ENCODE measurements at places on chromosomes 5 and 9.

DNA sequence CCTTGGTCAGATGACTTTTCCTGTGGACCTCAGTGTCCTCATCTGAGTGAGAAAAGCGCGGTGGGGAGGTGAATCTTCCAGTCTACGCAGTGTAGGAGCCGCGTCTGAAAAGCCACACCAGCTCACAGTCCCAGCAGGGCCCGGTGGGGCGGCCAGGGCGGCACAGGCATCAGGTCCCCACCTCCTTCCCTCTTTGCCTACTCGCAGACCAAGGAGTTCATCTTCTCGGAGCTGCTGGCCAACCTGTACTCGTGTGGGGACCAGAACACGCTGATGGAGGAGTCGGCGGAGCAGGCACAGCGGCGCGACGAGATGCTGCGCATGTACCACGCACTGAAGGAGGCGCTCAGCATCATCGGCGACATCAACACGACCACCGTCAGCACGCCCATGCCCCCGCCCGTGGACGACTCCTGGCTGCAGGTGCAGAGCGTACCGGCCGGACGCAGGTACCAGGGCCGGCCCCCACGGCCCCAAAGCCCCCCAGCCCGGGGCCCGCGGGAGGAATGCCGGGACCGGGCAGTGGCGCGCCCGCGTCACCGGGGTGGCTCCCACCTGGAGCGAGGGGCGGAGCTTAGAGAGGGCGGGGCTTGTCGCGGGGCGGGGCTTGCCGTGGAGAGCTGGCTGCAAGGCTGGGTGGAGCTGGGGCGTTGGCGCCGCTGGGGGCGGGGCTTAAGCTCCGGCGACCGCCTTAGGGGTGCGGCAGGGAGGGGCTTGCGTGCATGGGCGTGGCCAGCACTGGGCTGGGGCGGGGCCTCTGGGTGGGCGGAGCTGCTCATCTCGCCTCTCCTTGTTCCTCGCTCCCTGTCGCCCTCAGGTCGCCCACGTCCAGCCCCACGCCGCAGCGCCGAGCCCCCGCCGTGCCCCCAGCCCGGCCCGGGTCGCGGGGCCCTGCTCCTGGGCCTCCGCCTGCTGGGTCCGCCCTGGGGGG, 25.6 kb downstream of the GOLGA2 start:
- DNase-seq: peak; percentile 92

GRCh38 chr9:112034216-112034611, 137.6 kb downstream of the UGCG start:
- DNase-seq: no peak

DNA sequence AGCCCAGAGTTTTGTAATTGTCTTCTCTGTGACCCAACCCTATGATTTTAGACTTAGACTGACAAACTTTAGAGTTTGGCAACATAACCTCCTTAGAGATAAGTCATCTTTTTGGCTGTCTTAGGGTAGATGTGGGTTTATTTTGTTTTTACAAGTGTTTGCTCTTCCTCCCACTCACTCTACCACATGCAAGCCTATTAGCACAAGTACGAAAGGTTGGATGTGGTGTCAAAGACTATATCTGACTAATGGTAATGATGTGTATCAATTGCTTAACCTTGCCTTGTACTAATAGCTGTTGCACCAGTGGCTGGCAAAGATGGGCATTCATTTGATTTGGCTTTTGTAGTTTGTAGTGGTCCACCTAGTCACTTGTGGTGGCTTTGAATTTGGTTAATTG, 46.5 kb downstream of the SLC25A46 start:
- DNase-seq: no peak

GRCh38 chr5:16922430-16922829, 13.7 kb downstream of the MYO10 start:
- DNase-seq: no peak

GRCh38 chr5:61177716-61178115, 15.4 kb upstream of the SMIM15 start:
- no peak for DNase-seq

GRCh38 chr5:91925249-91925648, 542.1 kb upstream of the ARRDC3 start:
- no peak for DNase-seq

DNA sequence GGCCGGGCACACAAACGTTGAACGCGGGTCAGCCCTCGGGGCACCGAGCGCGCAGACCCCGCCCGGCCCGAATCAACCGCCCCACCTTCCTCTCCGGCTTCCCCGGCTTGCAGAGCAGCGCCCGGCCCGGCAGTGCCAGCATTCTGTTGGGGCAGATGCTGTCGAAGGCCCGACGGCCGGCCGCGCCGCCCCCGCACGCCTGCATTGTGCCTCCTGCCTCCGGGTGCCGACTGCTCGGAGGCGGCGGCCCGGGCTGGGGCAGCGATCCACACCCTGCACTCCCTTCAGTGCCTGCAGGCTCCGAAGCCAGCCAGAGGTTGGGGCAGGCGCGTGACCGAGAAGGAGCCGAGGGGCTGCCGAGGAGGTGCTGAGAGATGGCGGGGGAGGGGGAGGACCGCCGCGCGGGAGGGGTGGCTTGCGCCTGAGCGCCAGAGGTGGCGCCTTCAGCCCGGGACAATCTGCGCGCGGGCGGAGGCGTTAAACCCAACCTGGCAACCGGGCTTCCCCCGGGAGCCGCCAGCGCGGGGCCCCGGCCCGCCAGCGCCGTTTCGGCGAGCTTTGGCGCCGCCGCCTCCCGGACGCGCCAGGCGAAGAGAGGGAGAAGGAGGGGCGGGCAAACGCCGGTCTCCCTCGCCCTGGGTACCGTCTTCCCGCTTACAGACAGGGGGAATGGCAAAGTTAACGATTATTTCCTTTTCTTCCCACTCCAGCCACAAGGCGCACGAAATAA, at the start of gene MCIDAS:
MCIDAS (minus strand) TSS at position 382 of the 730 bp plus-strand sequence; CDS start at position 205, 177 bp downstream.
- DNase-seq: peak; percentile 47

DNA sequence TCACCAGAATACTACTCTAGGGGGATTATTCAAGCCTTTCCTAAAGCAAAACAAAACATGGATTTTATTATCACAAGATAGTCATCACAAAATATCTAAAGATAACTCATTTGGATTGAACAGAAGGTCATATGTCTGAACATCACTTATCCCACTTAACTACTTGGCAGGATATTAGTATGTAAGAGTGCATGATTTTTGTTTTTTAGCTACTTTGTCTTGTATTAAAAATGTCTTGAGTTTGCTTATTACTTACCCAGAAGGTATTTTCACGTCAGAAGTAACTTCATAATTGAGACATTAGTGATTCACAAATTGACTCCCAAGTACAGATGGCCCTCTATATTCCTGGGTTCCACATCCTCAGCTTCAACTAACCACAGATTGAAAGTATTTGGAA, 113.8 kb downstream of the TLE4 start:
- DNase-seq: no peak

DNA sequence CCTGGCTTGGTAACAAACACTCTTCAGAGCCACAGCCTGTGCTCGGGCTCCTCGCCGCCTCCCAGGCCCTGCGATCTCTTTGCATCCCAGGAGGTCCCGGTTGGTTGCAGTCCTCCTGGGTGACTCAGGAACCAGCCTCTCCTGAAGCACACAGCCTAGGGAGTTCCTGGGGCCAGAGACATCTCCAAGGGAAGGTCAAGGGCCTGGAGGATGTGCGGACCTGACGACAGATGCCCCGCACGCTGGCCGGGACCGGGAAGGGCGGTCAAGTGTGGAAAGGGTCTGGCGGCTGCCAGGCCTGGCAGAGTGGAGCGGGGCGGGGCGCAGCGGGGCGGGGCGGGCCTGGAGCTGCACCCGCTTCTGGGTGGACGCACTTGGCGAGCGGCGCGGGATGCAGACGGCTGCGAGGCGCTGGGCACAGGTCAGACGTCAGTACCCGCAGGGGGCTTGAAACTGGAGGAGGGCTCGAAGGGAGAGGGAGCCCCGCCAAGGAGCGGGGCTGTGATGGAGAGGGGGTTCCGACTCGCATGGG, 45.0 kb upstream of the PRSS3 start:
- peak; percentile 34 for DNase-seq

DNA sequence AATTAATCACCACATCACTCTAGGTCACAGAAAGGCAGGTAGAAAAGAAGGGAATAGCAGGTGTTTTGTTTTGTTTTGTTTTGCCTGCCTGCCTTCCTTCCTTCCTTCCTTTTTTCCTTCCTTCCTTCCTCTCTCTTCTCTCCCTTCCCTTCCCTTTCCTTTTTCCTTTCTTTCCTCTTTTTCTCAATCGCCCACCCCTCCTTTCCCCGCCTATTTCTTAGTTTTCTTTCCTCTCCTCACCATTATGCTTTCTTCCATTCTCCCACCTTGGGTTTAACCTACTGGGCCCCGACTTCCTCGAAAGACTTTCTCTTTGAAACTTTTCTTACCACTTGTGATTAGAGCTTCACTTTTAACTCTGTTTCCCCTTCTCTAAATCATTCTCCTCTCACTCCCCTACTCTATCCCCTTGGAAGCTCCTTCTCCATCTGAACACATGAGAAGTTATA, 231.3 kb upstream of the CD180 start:
- no peak for DNase-seq

DNA sequence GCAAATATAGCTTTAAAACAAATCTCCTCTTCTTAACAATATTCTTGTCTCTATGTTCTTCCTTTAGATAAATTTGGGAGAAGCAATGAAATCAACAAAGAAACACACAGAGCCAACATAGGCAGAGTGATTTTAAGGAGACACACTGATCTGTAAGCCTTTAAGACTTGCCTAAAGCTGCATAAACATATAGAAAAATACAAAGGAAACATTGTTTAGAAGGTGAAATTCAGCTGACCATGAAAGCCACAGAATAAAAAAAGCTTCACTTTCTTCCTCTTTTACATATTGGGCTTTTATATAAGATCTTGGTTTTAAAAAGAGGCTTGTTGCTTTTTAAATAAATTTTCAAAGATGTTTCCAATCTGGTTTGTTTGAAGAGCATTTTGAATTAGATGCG, 1277.5 kb downstream of the EFNA5 start:
- no peak for DNase-seq

- no peak for DNase-seq
These were observed 23.3 kb upstream of the NDUFB6 start for GRCh38 chr9:32596096-32596865.

GRCh38 chr9:34809504-34810186, 99.7 kb upstream of the CCL21 start:
- peak; percentile 19 for DNase-seq

GRCh38 chr5:139946006-139946405, 97.1 kb downstream of the NRG2 start:
- DNase-seq: no peak

- no peak for DNase-seq
These were observed 7.1 kb upstream of the UNC5A start for GRCh38 chr5:176803068-176803942.

DNA sequence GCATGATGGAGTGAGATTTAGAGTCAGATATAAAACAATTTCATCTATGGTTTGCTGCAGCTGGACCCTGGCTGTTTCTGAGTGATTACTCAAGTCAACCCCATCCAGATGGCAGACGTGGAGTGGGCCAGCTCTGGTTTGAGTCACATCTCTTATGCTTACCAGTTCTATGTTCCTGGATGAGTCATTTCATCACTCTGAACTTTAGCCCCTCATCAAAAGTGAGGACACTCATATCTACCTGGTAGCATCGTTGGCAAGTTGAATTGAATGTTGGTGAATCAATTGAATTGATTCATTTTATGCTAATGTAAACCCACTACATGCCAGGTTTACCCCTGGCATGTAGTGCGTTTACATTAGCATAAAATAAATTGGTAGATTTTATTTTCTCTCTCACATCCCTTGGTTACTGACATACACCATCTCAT, 176.4 kb downstream of the FGF18 start:
- no peak for DNase-seq

GRCh38 chr5:40801771-40802562, 3.8 kb upstream of the PRKAA1 start:
- DNase-seq: no peak

- no peak for DNase-seq
These were observed 108.7 kb downstream of the ZDHHC21 start for GRCh38 chr9:14584571-14584970.

GRCh38 chr5:173884402-173885053, 3.6 kb upstream of the CPEB4 start:
- no peak for DNase-seq

GRCh38 chr9:6973089-6973488, 215.3 kb downstream of the KDM4C start:
- DNase-seq: no peak

DNA sequence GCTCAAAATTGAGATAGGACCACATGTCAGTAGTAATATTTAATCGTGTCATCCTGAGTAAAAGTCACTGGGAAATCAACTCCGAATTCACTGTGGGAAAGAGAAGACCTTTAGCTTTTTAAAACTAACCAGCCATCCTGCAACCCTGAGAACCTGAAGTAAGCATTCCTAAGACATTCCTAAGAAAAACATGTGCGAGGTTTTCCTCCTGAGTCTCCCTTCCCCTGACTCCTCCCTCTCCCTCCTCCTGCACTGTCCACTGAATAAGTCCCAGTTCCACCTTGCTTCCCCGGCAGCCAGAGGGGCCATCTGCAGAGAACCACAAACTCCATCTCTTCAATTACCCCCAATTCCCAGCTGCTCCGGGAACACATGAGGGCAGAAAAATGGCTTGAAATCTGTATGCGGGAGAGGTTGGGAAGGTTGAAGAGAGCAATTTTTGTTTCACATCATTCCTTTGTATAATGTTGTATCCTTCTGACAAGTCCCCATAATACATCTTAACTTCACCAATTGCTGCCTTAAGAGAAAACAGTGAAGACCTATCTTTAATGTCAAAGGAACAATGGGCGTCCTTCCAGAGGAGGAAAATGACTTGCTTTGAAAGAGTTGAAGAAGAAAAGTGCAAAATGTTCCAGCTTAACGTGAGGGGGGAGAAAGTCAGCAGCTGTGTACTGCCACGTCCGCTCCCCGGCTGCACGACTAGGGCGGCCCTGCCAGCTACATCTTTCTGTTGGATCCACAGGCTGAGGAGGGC, 186.3 kb downstream of the ZNF462 start:
- no peak for DNase-seq

DNA sequence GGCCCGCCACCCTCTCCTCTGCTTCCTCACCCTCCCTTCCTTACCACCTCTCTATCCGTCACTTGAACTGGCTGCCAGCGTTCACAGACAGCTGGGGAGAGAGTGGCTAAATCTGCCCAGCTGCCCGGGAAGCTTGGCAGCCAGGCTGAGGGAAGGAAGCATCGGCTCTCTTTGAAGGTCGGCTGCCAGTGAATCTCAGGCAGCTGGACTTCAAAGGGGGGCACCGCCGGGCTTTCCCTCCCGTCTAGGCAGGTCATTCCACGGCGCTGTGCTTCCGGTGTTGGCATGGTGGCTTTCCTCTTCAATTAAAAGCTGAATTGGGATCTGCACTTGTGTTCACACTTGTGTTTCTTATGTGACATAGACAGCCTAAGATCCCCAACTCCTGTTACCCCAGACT, 174.0 kb downstream of the GDNF start:
- DNase-seq: peak; percentile 86

- no peak for DNase-seq
These were observed 85.2 kb downstream of the EHMT1 start for GRCh38 chr9:137703842-137704508.

GRCh38 chr5:90548069-90548593, 10.5 kb upstream of the ADGRV1 start:
- peak; percentile 25 for DNase-seq
